NCI-H1105 (cell line): ENCODE measurements at places on chromosomes 2 and 18.

- no peak for DNase-seq
These were observed 1.4 kb downstream of the PRKD3 start for GRCh38 chr2:37323176-37323780.

DNA sequence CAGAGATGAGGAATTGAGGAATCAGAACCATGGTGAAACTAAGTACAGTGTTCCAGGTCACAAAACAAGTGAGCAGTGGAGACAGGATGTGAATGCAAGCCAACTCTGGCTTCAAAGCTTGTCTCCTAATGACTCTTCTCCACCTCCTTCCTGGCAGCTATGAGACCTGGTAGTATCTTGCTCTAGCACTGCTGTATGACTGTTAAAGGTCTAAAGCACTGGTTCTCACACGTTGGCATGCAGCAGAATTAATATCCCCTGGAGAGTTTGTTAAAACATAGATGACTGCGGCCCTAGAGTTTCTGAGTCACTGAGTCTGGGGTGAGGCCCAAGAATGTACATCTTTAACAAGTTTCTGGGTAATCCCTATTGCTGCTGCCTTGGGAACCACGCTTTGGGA, 63.3 kb downstream of the SUCLG1 start:
- no peak for DNase-seq

- DNase-seq = no peak
These were observed 55.6 kb upstream of the DLGAP1 start for GRCh38 chr18:4510711-4511110.

DNA sequence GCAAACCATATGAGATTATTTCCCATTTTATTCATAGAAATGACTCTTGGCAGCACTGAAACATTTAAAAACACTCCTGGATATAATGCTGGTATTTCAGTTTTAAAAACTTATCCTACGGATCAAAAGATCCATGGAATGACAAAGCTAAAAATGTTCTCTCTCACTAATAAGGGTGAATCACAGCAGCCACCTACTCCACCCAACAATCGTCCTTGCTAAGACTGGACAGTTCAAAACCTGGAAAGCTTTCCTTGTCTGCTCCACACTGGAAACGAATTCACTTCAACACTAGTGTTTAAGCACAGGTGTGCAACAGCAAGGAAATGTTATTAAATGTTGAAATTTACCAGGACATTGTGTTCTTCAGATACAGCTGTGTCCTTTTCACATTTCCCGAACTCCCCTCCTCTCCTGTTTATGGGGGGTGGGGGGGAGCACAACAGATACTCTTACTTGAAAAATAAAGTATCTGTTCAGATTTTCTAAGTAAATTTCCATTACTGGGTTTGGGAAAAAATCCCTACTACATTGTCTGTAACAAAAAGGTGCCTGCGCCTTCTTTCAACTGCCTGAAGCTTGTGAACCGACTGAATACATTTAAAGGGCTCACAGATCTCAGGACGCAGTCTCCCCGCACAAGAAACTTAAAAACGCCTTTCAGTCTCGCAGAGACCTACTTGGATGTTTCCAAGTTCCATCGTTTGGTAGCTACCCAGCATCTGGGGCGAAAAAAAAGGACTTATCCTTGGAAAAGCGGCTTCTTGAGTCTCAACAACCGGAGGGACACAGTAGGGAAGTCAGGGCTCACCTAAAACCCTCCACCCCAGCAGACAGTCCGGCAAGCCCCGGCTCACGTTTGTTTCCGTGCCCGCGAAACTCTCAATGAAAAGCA, 1.3 kb downstream of the YWHAQ start:
- no peak for DNase-seq

GRCh38 chr2:162257425-162257824, 14.2 kb upstream of the FAP start:
- DNase-seq = no peak

DNA sequence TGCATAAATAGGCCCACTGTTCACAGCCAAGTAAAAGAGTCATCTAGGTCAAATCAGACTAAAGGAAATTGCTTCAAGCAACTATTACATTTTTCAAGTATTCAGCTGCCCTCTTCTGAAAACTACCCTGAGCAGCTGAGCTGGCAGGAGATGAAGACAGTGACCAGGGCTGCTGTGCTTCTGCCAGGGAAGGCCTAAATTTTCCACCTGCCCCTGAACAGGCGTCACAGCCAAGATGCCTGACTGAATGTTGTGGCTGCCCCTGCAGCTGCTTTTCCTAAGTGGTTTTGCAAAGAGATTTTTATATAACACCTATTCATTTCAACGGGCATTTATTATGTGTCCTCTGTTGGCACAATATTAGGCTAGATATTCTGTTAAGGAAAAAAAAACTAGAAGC, 96.7 kb upstream of the RPE start:
- no peak for DNase-seq

DNA sequence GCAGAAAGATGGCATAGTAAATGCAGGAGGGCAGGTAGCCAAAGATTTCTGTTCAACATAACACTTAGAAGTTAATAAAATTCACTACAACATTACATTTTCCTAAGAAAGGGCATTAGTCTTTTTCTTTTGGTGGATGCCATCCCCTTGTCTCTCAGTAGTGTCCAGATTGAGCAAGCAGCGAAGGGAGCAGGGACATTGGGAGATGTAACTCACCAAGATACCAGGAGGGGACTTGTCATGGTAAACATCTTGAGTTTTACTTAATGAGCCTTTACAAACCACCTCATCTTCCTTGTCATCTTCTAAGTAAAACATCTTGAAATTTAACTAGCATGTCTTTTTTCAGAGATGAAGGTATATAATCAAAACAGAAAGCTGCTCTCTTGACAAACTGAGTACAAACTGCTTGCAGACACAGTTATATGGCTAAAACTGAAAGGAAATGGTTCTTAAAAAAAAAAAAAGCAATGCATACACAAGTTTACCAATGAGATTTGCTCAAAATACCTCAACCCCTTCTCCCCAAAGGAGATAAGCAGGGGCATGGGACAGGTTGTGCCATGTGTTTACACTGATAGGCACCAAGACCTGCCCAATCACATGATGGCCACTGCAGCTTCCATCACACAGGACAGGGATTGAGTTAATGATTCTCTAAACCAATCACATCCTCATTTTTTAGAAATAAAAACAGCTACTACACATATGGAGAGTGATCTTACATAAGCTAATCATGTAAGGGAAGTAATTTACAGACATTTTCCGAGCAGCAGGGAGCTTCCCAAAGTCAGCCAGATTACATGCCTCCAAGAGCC, 30.3 kb downstream of the LPIN2 start:
- DNase-seq = no peak

GRCh38 chr2:100744184-100744583, 75.8 kb upstream of the NPAS2 start:
- no peak for DNase-seq

DNA sequence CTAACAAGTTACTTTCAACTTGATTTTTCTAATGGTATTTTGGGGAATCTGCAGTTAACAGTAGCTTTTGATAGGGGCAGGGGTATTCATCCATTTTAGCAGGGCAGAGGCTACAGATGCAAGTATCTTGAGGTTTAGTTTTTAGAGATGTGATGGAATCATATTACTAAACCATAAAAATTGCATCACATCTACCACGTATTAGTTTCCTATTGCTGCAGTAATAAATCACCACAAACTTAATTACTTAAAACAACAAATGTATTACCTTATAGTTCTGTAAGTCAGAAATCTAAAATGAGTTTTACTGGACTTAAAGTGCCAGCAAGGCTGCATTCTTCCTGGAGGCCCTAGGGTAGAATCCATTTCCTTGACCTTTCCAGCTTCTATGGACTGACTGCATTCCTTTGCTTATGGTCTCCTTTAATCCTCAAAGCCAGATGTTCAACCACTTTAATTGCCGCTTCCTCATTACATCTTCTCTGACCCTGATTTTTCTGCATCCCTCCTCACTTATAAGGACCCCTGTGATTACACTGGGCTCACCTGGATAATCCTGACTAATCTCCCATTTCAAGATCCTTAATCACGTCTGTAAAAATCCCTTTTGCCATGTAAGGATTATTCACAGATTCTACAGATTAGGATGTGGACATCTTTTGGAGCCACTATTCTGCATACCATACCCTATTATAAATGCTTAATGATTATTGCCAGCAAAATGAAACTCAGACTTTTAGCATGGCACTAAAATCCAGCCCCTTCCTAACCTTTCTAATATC, 21.9 kb upstream of the EXOC6B start:
- no peak for DNase-seq

DNA sequence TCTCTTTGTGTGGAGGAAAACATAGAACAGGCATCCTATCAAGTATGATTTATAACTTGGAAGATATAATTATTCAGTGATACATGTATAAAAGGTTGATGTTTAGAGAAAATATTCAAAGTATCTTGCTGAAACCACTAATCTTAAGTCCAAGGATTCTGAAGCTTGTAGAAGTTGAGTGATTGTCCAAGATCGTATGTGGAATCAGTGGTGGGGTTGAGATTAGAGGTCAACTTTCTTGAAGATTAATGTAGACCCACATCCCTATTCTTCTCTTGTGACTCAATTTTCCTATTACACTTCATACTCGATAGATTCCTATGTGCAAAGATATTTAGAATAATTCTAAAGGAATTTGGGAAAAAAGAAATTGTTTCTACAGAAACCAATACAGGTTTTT, 1565.9 kb upstream of the ACVR2A start:
- no peak for DNase-seq
